ENCODE measurements at places on chromosomes 6 and 20.

DNA sequence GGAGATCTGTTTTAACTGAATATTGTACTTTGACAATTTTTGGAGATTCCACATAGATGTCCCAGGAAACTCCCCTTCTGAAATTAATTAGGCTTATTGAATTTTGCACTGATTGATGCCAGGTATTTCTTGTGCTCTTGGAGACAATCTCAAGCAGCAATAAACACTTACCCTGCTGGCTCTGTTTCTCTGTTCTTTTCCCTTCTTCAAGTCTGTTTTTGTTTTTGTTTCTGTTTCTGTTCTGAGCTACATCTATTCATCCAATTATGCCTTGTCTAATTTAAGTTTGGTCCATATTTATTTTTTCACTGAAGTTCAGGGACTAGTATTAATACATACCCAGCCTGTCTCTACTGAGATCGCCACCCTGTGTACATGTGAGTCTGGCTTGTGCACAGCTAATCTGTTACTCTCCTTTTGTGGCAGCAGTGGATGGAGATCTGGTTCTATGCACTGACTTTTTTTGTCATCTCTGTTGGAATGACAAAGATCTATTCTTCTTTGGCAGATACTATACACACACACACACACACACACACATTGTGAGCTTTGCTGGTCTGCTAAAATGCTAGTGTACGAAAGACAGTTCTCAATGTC is 51.9 kb downstream of the IL22RA2 start:
- DNase-seq, result no peak

GRCh38 chr6:6844530-6844929 is 256.0 kb downstream of the LY86 start:
- DNase-seq, result no peak

DNA sequence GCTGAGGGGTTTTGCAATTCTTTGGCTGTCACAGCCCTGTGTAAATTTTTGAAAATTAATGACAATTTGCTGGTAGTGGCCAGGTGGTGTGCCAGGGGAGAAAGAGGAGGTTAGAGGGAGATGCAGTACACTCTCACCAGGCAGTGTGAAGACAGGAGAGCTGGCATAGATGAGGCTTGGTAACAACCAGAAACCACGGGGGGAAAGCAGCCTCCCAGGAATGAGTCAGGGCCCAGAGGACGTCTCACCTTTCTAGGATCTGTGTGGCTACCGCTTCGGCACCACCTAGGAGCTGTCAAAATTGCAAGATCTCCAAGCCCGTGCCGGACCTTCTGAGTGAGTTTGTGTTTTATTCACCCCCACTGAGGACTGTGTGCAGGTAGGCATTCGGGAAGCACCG is 171.4 kb downstream of the PACRG start:
- DNase-seq, result no peak

DNA sequence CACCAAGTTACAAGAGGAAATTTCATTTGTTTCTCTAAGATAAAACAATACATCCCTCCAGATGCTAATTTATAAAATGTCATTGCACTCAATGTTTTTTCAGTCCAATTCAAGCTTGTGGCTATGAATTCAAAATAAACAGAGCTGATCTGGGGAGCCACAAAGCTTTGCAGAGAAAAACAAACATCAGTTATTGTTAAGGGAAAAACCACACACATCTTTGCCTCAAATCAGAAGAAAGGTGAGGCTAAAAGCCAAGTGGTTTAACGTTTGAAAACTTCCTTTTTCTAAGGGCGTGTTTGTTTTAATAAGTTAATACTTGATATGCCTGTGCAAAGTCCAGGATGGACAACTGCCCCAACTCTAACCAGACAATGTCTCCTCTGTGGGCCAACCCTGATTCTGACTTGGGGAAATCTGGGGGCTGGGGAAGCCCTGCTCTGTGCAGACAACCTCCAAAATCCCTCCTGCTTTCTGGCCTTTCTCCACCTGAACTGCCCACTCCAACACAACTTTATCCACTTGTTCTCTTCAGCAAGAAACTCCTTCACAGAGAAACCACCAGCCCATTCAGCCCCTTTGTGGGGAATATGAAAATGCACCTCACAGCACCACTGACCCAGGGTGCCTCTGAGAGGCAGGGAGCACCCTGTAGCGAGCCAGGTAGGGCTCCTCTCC is 44.6 kb upstream of the NT5E start:
- DNase-seq, result no peak

DNA sequence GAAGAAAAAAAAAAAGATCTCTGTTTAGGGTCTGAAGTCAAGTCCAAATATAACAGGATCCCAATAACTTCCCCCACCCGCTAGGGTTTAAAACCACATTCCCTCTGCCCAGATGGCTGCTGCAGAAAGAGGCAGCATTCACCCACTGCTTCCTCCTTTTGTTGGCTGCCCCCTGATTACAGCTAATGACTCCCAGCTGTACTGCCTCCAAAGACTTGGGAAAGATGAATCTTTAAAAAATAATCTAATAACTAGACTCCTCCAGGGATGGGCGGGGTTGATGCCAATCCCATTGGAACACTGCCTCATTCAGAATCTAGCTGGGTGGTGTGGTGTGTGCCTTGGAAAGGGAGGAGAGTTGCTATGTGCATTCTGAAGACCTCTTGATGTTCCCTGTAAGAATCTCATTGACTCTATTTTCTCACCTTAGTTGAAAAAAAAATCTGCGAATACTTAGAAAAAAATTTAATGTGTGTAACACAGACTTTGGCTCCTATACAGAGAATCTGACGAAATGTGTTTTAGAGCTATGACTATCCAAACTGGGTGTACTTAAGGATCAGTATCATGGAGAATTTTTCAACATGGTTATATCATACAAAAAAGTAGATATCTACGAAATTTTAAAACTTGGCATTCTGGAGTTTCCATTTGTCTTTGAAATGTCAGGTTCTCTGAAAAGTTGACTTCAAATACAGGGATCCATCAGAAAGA is 174.0 kb downstream of the RNF144B start:
- DNase-seq, result no peak

DNA sequence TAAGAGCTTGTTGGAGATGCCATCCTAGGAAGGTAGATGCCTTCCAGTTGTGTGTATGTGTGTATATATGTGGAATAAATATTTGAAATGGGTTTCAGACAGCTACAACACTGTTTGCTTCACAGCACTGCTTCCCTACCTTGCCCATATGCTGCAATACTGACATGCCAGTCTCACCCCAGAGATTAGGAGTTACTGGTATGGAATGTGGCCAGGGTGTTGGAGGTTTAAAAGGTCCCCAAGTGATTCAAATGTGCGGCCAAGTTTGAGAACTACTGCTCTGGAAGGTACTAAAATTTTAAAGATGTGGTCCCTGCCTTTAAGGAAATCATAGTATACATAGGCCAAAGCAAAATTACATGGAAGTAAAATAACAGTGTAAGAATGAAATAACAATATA is 39.5 kb downstream of the BCKDHB start:
- DNase-seq, result no peak

- no peak for DNase-seq
Measured at GRCh38 chr6:2085657-2086056, 159.7 kb downstream of the GMDS start.

- no peak for DNase-seq
Measured at GRCh38 chr6:109978174-109979032, at the start of gene GPR6. TSS of gene GPR6 (plus strand) at chr6:109978311. CDS start at chr6:109979113, 802 bp downstream.

DNA sequence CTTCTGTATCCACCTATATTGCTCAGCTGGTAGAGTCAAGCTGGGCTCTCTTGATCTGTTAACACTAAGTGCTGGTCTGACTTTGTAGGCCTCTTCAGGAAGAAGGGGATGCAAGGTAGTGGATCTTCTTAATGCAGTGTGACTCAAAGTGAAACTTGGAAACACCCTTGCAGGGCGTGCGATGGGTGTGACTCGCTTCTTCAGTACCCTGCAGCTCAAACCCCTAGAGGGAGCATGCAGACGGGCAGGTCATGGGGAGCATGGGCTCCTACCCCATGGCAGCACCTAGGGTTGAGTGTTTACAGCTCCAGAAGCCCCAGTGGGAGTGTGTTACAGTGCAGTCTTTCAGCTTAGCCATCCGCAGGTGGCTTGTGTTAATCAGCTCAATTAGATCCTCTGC is 757 bp upstream of the SAMD3 start:
- peak; percentile 16 for DNase-seq

GRCh38 chr6:157222201-157222981 is 100.9 kb downstream of the TMEM242 start:
- no peak for DNase-seq

- DNase-seq, result no peak
Measured at GRCh38 chr20:57326667-57327455, 2.7 kb upstream of the SPO11 start.

GRCh38 chr6:125952764-125953501 is 3.6 kb upstream of the HINT3 start:
- DNase-seq, result no peak

DNA sequence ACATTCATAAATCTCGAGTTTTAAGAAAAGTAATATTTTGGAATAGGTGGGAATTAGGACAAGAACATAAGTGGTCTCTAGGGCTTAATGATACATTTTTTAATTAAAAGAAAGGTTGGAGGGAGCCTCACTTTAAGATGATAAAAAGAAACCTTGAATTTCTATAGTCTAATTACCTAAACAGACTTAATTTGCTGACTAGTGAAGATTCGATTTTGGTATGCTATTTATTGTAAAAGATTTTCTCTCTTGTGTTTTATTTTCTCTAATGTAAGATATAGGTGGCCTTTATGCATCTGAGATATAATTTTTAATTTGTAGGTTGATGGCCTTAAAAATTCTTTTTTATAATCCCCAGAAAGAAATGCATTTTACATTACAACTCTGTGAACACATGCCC is 239.1 kb downstream of the COL12A1 start:
- DNase-seq, result no peak

- no peak for DNase-seq
Measured at GRCh38 chr20:23103284-23104018, 17.3 kb upstream of the CD93 start.

DNA sequence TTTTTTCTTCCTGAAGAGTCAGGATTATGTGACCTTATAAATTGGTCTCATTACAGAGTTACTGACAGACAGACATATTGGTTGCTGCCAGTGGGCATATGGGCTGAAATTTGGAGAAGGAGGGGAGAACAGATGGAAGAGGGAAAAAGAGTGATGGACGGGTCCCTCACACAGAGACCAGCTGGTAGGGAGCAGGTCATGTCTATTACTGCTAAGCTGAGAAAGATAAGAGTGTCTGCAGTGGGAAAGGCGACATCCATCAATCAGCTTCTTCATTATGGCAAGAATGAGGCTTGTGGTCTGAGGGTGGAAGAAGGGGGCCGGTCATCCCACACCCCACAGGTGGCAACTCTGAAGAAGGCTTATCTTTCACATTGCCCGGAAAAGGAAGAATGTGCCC is 353.8 kb upstream of the RSPO3 start:
- no peak for DNase-seq

DNA sequence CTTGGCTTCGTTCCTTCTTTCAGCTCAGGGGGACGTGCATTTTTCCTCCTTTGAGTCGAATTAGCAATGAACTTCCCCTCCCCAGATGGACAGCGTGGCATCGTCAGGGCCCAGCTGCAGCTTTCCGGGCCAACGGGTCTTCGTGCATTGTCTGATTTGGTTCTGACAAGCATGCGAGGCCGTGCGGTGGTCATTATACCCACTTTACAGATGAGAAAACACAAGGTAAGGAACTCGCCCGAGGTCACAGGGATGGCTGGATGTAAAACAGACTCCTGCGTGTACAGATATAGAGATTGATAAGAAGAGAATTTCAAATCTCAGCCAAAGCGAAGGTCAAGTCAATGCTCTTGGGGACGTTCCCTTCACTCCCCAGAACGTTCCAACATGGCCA is 187.6 kb upstream of the SULF2 start:
- DNase-seq, result no peak

DNA sequence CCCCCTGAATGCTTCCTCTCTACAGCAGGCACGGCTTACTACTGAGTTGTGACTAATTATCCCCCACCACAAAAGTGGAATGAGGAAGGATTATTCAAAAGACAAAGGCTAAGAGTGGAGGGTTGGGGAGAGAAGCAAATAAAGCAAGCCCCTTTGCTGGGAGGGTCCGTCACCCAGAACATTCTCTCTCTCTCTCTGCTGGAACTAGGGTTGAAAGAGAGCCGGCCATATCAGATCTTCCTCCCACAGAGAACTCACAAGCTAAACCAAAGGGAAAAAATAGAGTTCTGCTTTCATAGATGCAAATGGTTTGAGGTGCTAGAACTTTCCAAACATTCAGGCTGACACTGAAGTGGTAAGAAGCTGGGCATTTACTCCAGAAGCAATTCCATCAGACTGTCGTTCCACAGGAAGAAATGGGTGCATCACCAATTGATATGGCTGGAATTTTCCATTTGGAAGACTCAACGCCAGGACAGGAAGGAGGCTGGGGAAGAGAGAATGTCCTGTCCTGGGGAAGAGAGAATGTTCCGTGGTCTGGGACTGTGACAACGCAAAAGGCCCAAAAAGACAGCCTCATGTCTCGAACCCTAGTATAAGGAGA is 7.9 kb downstream of the ZMYND8 start:
- no peak for DNase-seq

DNA sequence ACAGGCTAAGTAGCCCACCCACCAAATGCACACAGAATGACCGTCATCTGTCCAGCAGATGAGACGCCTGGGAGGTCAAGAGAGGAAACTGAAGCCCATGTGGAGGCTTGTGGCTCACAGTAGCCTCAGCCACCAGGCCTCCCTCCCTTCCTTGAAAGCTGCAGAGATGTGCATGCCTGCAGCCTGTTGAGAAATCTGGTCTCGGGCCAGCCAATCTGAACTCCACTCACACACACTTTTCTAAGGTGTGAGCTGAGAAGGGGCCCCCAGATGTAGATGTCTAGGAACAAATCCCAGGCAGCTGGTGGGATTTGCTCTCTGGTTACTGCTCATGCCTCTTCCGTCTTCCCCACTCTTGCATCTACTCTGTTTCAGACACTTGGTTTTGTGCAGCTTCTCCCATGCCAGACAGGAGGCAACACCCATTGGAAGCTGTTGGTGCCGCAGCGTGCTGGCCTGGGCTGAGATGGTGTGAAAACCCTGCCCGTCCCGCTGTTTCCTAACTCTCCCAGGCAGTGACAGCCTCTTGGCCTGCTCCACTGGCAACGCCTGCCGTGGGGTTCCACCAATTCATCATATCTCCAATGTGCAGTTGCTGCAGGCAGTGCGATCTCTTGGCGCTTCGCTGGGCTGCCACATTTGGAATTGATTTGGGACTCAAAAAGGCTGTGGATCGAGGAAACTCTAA is 24.1 kb upstream of the PAX1 start:
- no peak for DNase-seq

DNA sequence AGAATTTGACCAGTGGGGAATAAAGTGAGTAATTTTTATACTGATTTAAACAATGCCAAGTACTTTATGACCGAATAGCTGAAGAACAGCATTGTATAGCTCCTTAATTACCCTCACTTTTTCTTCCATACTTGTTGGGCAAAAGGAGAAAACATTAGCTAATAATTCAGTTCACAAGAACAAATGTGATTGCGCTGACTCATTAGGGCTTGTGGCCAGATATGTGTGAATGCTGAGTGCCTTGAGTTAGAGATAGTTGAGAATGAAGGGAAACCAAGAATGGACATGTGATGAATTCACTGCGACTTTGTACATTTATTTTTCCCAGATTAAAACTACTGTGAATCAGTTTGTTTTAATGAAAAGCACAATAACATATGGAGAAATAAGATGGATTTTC is 669.4 kb downstream of the TFAP2A start:
- no peak for DNase-seq
